GM23248 (cell line): ENCODE measurements at places on chromosomes 5 and 9.

GRCh38 chr9:10045598-10045997 is 567.2 kb downstream of the PTPRD start:
- DNase-seq = peak; percentile 36

DNA sequence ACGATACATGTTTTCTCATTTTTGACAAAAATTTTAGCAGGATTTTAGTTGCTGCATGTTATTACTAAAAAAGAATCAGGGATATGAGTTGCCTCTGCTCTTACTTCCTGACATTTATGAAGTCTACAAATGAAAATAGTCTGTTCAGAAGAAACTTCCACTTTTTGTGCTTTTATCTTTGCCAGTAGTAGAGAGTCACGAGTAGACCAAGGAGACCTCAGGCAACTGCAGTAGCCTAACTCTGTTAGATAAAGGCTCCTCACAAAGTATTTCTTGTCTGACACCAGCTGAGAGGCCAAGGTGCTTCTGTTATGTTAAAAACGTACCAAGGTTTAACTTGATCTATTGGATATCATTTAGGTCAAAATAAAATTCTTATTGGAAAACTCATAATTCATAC is 333.9 kb downstream of the NR2F1-AS1 start:
- DNase-seq = no peak

GRCh38 chr5:137389042-137389441 is 110.1 kb downstream of the SPOCK1 start:
- DNase-seq = no peak

- DNase-seq = no peak
Measured at GRCh38 chr5:169875731-169876130, 104.6 kb downstream of the INSYN2B start.

GRCh38 chr5:177453852-177454396 is 7.3 kb downstream of the PRR7 start:
- peak; percentile 61 for DNase-seq

DNA sequence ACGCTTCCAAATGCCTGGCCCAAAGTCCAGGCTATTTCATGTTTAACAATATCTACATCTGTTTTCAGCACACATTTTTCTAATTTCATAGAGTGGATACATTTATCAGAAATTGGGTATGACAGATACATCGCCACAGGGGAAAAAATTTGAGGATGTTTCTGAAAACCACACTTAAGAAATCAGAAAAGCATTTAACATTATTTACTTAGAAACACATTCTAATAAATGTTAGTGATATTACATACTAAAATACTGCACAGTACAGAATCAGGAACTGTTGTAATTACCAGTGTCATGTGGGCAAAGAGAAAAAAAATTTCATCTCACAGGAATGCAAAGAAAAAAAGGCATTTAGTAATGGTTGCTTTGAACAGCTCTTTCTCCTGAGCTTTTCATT is 310.5 kb upstream of the KIF2A start:
- no peak for DNase-seq

DNA sequence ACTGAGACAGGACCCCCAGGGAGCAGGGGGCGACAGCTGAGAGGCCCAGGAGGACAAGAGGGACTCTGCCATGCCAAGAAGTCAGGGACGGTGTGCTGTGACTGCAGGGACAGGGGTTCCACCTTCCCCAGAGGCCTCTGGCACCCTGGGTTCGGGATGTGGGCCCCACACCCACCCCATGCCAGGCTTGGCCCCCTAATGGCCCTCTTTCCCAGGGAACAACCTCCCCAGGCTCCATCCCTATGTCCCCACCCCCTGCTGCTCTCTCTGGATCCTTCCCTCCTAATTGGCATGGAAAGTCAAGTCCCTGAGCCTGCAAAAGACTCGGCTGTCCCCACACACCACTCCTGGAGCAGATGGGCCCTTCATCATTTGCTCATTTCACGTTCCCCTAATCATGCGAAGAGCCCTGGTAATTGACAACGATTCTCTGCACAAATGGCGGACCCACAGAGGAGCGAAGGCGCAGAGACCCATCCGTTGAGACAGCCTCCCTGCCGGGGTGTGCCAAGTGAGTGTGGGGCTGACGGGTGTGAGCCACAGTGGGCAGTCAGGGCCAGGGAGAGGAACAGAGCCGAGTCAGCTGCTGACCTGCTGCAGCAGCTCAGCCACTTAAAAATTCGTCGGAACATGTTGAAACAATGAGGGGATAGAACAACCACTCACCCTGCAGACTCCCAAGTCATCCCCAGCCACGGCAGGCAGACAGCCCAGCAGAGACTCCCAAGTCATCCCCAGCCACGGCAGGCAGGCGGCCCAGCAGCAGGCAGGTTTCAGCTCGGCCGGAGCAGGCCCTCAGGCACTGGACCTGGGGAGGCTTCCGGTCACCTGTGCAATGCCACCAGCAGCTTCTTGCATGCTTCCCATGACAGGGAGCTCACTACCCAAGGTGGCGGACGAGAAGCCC is 109.0 kb downstream of the VAV2 start:
- DNase-seq = peak; percentile 20

- no peak for DNase-seq
Measured at GRCh38 chr5:179336126-179336870, 9.0 kb downstream of the ADAMTS2 start.

- DNase-seq = no peak
Measured at GRCh38 chr5:139946006-139946405, 97.1 kb downstream of the NRG2 start.

DNA sequence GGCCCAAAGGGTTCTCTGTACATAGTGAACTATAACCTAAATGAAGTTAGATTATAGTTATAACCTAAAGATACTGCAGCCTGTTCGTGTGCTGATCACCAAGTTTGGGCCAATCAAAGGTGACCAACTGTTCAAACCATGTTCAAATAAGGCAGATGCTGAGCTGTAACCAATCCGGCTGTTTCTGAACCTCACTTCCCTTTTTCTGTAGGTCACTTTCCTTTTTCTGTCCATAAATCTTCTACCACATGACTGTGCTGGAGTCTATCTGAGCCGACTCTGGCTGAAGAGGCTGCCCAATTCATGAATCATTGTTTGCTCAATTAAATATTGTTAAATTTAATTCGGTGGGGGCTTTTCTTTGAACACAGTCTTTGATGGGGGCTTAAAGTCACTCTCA is 1920.2 kb downstream of the MAT2B start:
- DNase-seq = no peak

- no peak for DNase-seq
Measured at GRCh38 chr5:171808453-171808852, 22.8 kb downstream of the SMIM23 start.

GRCh38 chr9:37732952-37733351 is 20.7 kb upstream of the TRMT10B start:
- DNase-seq = no peak

DNA sequence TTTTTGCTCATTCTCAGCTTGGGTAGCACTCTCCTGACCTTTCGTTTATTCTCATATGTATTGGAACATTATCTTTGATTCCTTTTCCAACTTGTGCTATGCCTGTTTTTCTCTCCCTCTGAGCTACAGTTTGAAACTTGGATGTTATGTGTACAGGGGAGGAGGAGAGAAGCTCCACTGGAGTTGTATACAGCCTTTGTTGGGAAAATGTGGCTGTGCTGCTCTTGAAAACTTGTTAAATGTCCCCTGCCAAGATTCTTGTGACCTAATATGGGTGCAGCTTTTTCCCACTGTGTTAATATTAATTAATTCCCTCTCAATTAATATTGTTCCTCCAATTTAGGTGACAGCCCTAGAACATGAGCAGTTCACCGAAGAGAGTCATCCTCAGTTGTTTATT is 235.4 kb downstream of the AOPEP start:
- no peak for DNase-seq

DNA sequence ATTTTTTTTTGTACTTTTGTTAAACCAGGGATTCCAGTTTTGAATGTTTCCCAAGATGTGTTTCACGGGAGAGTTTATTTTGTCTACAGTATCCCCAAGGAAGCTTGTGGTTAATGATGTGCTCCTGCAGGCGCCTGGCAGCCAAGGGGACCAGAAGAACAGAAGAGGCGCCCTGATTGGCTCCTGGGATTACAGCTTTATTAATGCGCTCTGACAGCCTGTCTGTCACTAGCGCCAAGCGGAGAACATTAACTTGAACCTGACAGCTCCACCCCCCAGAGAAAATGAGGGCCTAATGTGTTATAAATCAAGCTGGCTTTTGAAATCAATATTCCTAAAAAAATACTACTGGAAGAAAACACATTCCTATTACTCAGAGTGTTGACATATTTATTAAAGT is 5.0 kb upstream of the FBXL7 start:
- DNase-seq = peak; percentile 57

DNA sequence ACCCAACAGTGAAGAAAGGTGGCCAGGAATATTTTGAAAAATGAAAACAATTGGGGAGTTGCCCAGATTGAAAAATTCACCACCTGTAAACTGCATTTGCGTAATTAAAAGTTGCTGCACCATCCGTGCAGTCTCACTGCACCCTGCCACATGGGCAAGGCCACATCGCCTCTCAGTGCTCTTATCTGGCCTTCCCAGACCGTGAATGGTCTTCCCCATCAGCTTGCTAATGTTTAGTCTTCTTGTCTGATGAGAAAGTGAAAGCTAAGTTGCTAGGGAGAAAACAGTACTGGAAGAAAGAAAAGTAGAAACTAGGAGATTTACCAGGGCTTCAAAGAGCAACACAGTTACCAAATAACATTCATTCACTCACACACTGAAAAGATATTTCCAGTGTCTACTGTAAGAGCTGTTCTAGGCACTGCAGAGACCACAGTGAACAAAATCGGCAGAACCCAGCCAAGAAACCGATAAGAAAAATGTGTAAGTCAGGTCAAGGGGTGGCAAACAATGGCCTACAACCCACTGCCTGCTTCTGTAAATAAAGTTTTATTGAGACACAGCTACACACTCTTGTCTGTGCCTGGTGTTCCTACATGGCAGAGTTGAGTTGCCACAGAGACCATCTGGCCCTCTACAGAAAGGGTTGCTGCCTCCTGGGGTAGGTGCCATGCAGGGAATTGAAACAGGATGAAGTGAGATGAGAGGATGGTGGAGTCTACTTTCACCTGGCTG is 51.2 kb upstream of the CTSL start:
- DNase-seq = no peak

GRCh38 chr5:21140987-21141386 is 1153.0 kb upstream of the CDH18 start:
- no peak for DNase-seq

- no peak for DNase-seq
Measured at GRCh38 chr9:90169490-90169889, 473.1 kb downstream of the DIRAS2 start.

- no peak for DNase-seq
Measured at GRCh38 chr9:85536514-85536913, 205.2 kb downstream of the AGTPBP1 start.

DNA sequence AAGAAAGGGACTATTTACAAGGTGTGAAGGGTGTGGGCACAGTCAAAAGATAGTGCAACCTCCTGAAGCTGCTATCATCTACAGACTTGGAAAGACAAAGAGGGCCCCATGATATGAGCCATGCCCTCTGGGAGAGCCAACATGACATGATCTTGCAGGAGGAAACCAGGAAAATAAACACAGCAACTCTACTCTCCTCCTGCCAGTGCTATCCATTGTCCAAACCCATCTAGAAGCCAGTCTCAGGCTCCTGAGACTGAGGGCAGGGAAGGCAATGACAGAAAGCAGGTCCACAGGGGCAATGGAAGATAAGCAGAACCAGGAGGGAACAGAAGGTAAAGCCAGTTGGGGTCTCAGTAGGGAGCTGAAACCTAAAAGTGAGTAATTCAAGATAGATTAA is 37.1 kb downstream of the PLPP1 start:
- no peak for DNase-seq

DNA sequence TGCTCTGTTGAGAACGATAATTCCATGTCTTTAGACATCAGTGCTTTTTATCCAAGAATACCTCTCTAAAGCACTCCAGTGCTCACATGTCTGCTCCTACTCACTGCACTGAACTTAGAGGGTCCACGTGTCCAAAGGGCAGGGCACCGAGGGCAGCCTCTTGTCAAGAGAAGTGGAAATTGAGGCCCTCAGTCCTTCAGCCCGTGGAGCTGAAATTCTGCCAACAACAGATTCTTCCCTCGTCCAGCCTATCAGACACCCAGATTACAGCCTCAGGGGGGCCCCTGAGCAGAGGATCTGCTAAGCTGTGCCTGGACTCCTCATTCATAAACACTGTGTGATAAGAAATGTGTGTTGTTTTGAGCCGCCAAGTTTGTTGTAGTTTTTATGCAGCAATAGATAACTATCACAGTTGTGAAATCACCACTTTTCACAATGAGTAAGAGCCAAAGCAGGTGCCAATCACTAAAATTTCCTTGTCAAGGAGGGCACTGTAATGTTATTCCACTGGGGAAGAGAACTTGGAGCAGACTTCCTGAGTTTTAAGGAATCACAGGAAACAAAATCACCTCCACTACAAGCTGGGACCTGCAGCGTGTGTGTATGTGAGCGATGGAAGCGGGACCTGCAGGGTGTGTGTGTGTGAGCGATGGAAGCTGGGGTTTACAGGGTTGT is 58.8 kb upstream of the IGFBPL1 start:
- DNase-seq = no peak

- no peak for DNase-seq
Measured at GRCh38 chr5:105803431-105803830, 1867.3 kb downstream of the EFNA5 start.

DNA sequence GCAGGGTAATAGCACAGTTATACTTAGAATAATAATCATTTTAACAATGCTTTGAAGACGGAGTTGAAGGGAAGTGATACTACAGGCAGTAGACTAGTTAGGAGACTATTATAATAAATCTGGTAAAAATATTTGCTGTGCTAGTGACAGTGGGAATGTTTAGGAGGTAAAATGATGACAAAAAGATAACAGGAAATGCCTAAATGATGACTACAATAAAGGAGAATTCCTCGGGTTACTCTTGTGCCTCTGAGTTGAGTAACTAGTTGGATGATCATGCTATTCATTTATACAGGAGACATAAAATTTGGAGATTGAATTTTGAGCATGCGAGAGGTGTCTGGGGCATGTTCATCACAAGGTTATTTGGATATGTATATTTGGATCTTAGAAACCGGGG is 32.2 kb upstream of the PAM start:
- peak; percentile 74 for DNase-seq

GRCh38 chr5:53820802-53821171 is 260.3 kb downstream of the NDUFS4 start:
- no peak for DNase-seq

GRCh38 chr5:132003170-132003744 is 8.2 kb downstream of the ACSL6 start:
- peak; percentile 26 for DNase-seq

DNA sequence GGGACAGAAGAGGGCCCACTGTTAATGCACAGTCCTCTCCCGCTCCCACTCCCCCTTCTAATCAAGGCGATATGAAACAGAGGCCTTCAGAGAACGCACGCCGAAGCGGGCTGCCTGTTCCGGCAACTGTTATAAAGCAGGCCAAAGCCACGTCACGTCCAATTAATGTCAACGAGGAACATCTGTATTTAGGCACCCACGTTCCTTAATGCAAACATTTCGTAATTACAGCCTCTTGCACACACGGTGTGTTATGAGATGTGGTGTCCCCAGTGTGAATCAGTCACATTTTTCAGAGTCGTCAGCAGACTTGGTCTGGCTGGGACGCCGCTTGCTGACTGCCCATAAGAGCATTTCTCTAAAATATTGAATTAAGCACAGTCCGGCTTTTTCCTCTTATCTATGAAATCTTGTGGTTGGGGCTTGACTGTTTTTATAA is 339.0 kb downstream of the NSG2 start:
- DNase-seq = peak; percentile 36
